ENCODE measurements at places on chromosomes 7 and 10.

DNA sequence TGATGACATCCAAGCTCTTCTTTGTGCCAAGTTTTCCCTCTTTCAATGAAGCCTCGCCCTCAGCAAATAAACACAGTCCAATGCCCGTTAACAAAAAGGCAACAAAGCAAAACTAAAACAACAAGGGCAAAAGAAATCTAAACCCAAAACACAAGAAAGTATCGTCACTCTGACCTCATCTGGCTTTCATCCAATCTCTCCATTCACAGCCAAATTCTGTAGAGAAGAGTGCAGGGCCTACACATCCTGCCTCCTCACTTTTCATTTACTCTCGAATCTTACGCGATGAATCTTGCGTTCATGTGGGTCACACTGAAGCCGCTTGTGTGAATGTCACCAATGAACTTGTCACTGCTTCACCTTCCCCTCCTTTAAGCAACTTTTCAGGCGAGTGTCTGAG is 15.9 kb upstream of the AKR1E2 start:
- no peak for DNase-seq

- DNase-seq = no peak
Observed at GRCh38 chr7:48421357-48421756, 250.1 kb downstream of the ABCA13 start.

DNA sequence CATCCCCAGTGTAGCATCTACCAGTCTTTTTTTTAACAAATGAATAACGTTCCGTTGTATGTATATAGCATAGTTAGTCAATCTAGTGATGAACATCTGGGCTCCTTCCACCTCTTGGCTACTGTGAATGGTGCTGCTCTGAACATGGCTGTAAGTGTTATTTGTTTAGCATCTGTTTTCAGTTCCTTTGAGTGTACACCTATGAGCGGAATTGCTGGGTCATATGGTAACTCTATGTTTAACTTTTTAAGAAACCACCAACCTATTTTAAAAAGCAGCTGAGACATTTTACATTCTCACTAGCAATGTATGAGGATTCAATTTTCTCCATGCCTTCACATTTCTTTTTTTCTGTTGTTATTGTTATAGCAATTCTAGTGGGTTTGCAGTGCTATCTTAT is 178.2 kb downstream of the DNAJC1 start:
- no peak for DNase-seq

DNA sequence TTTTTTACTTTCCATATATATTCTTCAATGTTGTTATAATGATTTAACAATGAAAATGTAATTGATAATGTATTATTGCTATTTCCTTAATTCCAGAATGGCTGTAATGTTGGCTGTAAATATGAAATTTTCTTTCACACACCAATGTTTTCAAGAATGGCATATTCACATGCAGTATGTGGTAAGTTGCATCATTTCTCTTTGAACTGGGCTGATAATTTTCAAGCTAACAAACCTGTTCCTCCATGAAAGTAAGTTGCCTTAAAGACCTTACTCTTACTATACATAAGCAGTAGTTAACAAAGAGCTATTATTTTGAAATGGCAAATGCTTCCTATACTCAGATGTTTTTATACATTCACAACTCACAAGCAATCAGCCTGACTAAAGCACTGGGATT is 154.5 kb downstream of the TMEM168 start:
- no peak for DNase-seq

- no peak for DNase-seq
Observed at GRCh38 chr7:156829669-156830336, 63.2 kb downstream of the LMBR1 start.

GRCh38 chr7:70726951-70727378 is 405.0 kb upstream of the GALNT17 start:
- DNase-seq = no peak

DNA sequence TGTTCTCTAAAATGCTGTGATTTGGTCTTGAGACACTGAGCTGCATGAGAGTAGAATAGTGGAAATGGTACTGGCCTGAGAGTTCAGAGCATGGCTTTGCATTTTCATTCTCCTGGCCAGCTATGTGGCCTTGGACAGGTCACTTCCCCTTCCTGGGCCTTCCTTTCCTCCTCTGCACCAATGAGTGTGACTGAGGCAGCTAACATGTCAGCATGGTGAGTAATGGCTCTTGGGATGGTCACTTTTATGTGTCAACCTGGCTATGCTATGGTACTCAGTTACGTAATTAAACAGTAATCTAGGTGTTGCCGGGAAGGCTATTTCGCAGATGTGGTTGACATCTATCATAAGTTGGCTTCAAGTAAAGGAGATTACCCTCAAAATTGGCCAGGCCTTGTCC is 109.3 kb downstream of the RTKN2 start:
- no peak for DNase-seq

GRCh38 chr10:129601737-129602136 is 134.7 kb downstream of the MGMT start:
- DNase-seq = no peak

DNA sequence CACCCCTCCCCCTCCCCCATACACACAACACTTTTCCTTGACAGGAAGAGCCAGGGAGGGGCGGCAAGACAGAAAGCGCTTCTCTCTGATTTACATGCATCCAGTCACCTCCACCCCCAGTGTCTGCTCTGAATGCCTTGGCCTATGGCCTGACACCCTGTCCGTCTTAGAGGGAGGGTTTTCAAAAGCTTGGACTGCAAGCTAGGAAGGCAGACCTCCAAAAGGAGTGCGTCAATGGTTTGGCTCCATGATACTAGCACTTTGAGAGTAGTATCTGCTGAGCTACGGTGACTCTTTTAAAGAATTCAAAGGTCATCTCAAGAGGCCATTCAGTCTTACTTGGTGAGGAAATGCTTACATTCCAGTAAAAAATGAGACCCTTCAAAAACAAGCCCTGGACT is 20.3 kb upstream of the PAX2 start:
- no peak for DNase-seq
